Fibroblast of villous mesenchyme (primary cell): ENCODE measurements at places on chromosomes 4 and X. TPM values are rescaled to one million over a fixed set of nuclear protein-coding genes. Genes with fewer than 3 reads are reported as not detected.

Gene SMR3B
- total RNA-seq, result not detected in 2 replicates

Gene PABPC1L2A
- total RNA-seq, result not detected in 2 replicates

Gene SATL1
- under 0.01 TPM in 1 of 2 replicates, not detected in the other for total RNA-seq

Gene EPHA5
- total RNA-seq, result 0.32 and 0.43 TPM in 2 replicates

Gene RBM47
- total RNA-seq, result 0.64 and 0.86 TPM in 2 replicates

Gene RADX
- total RNA-seq, result 0.64 and 0.86 TPM in 2 replicates

Gene RBMXL3
- total RNA-seq, result not detected in 2 replicates

Gene USP51
- total RNA-seq, result 2.6 and 3.5 TPM in 2 replicates

Gene TRPC3
- 0.97 and 1.3 TPM in 2 replicates for total RNA-seq

Gene SLC9B1
- 0.43 and 0.64 TPM in 2 replicates for total RNA-seq

Gene FGA
- total RNA-seq, result not detected in 2 replicates

Gene MGST2
- total RNA-seq, result 8.7 and 16.8 TPM in 2 replicates

Gene KIAA1210
- total RNA-seq, result not detected in 2 replicates

Gene POU3F4
- total RNA-seq, result not detected in 2 replicates

Gene MAGEA10
- not detected in 2 replicates for total RNA-seq

Gene SMPX
- total RNA-seq, result not detected in 2 replicates

Gene TEX11
- not detected in 2 replicates for total RNA-seq

Gene HSFX1
- total RNA-seq, result 0.43 and 0.64 TPM in 2 replicates

Gene PABPC1L2B
- not detected in 2 replicates for total RNA-seq

Gene HPGDS
- not detected in 2 replicates for total RNA-seq

Gene SRPX2
- 44.1 and 66.1 TPM in 2 replicates for total RNA-seq

Gene CT83
- not detected in 2 replicates for total RNA-seq

Gene DUX4
- not detected in 2 replicates for total RNA-seq
